ENCODE measurements at places on chromosomes 13 and 19.

DNA sequence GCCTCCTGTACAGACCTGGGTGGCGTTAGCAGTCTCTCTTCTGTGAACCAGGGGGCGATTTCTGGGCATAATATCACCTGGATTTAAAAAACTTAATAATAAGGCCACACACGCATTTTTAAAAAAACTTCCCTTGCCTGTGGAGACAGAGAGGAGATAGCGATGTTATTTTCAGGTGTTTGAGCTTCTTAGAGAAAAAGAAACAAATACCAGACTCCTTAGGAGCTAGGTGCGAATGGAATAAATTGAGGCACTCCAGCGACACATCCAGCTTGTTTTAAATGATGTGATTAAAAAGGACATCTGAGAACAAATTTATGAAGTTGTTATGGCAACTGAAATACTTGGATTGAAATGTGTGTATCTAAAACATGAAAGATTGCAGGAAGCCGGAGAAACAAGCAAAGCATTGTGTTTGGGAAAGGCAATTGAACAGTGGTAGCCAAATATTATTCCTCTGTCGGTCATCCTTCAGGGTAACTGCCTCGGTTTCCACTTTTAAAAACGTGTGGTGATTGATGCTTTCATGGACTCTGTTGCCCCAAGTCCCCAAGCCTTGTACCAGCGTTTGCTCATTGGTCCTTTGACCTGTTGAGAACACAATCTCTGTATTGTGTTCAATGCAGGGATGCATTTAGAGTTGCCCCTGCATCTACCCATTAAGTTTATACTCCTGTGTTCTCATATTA lies 158.7 kb downstream of the TM9SF2 start:
- no peak for DNase-seq

DNA sequence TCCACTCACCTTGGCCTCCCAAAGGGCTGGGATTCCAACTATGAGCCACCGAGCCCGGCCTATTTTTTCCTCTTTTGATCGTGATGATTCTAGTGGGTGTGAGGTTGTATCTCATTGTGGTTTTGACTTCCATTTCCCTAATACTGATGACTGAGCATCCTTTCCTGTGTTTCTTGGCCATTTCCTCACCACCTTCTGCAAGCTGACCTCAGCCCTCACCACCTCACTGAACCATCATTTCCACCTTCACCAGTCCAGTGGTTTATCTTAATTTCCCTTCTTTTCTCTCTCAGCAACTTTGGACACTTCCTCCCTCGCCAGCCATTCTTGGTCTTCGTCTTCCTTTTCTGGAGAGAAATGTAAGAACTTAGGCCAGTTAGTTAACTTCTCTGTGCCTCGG lies 13.0 kb upstream of the BICRA start:
- no peak for DNase-seq

- DNase-seq: no peak
These were observed 1.4 kb downstream of the ZNF780B start for GRCh38 chr19:40054632-40055031.

- no peak for DNase-seq
These were observed 6.3 kb upstream of the HCN2 start for GRCh38 chr19:583198-583967.

- no peak for DNase-seq
These were observed 20.3 kb downstream of the LNX2 start for GRCh38 chr13:27599845-27600553.

Measured in stimulated activated CD4-positive, alpha-beta T cell treated with anti-CD3 and anti-CD28 coated beads, Interleukin-1b, Interleukin-23, amount 100 ng/mL, for 48 hours (primary cell).